ENCODE measurements at places on chromosomes 12 and 14.
A peak's percentile ranks its signal among the peaks of the same experiment; 100 is the strongest.

DNA sequence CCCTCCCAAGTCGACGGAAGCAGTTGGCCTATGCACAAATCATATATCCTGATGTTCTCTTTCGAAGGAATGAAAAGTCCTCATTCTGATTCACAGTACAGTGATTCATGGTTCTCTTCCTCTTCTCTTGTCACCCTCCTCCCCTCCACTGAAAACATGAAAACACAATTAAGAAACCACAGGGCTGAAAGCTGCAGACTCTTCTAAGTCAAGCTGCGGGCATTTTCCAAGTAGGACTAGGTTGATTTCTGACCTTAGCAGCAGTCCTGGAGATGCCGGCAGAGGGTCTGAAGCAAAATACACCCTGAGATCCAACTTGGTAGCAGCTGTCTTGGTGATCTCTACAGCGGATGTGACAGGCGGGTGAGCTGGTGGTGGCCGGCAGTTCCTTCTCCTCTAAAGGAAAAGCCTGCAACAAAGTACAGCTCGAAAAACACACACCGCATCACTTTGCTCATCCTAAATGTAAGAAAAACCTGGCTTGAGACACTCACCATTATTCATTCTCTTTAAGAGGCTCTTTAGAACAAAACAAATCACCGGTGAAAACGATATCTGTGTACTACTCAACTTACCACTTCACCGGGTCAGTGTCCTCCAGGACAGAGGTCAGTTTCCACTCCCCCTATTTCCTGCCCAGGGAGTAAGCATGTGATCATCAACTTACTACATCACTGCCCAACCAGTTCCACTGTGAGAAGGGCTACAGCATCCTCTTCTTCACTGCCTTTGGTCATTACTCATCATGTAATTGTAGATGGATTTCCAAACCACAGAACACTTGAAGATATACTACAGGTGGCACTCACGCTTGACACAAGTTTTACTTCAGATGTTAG is 6.0 kb downstream of the TMCC3 start:
- peak; percentile 85 for DNase-seq

- peak; percentile 98 for DNase-seq
Measured at GRCh38 chr12:10392394-10392930, 2.6 kb upstream of the KLRK1 start.

DNA sequence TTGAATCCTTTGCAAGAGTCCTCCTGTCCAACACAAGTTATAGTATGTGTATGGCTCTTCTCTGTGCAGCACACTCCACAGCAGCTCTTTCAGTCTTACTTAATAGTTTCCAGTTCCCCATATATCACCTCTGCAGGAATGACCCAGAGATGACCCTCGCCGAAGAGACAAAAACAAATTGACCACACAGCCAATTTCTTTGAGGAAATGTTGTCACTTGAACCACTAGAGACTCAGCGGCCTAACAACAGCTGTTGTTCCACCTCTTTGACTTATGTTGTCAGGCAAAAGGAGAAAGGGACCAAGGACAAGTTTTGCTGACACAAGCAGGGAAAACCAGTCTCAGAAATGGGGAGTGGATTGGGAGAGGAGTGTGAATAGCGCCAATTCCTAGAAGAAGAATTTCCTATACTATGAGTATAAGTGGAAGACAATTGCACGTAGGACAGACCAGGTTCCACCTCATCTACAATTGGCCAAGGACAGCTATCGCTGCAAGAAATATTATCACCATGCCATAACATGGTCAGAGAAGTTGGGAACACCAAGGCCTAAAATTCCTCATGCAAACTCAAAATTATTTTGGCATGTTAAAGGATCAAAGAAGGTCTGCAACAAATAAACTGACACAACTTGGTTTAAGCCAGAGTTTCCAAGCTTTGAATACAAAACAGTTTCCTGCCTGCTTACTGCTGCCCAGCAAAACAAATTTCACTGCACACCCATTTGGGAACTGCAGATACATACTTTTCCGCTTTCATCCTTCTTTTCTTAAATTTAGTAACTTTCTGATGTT is 41.7 kb upstream of the ITPR2 start:
- DNase-seq = peak; percentile 69

GRCh38 chr12:44780221-44780790 is 95.8 kb downstream of the NELL2 start:
- no peak for DNase-seq

- DNase-seq = no peak
Measured at GRCh38 chr12:53402871-53403270, 20.8 kb upstream of the AMHR2 start.

DNA sequence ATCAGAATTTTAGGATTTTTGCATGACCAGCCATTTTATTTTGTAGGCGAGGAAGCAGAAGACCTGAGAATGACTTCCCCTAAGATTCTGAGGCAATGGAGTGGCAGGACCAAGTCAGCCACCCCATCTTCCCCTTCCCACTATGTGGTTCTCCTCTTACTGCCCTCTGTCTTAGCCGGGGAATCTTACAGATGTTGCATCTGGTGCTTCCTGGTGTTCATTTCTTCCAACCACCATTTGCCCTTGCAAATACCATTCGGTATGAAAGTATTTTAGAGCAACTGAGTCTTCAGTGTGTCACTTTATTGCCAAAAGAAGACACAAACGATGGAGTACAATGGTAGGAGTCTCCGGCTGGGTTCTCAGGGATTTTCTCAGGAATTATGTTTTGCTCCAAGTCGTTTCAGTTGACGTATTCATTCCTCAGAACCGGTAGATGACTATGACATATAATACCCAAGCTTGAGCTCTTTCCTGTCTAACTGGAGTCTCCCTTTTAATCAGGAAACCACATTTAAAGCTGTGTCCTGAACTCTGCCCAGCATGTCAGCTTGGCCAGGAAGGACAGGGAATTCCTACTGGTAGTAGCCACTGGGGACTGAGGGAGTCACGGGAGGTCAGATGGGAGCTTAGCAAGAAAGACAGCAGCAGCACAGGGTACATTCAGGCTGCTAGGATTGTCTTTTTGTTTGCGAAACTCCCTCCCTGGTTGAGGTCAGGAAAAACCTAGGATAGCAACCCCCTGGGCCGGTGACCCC is 87.0 kb downstream of the SAMD4A start:
- DNase-seq = peak; percentile 90

- DNase-seq = no peak
Measured at GRCh38 chr12:116210131-116210530, 67.4 kb downstream of the MED13L start.

DNA sequence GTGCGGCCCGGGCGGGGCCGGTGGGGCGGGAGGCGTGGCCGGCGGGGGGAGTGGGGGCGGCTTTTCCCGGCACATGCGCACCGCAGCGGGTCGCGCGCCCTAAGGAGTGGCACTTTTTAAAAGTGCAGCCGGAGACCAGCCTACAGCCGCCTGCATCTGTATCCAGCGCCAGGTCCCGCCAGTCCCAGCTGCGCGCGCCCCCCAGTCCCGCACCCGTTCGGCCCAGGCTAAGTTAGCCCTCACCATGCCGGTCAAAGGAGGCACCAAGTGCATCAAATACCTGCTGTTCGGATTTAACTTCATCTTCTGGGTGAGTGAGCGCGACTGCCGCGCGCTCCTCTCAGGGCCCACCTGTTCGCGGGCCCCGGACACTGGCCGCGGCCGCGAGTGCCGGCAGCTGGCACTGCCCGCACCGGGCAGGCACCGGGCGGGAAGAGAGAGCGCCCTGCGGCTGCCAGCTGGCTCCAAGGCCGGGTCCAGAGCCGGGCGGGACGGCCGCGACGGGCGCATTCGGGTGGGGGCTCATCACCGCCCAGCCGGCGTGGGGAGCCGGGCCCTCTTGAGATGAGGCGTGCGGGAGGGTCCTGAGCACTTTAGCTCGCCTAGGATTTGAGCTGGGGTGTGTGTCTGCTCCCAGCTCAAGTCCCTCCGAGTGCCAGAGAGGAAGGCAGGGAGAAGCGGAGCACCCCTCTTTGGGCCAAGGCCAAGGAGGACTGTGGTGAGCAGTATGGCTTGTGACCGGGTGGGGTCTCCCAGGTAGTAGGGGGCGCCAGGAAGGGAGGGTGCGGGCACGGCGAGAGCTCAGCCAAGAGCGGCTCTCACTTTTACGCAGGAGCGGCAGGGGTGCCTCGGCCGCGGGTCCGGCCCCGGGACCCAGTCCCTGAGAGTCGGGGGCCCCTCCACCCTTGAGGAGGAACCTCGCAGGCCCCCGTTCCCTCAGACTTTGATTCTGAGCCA is at the start of gene CD9:
Gene CD9, plus strand, starts transcription at position 145 of the 957 bp plus-strand sequence. Its CDS starts 100 bp downstream, at position 245.
- DNase-seq = peak; percentile 75

- DNase-seq = no peak
Measured at GRCh38 chr14:65432361-65432948, 19.9 kb downstream of the FUT8 start.

GRCh38 chr12:63782466-63782865 is 2.8 kb downstream of the RXYLT1 start:
- no peak for DNase-seq

DNA sequence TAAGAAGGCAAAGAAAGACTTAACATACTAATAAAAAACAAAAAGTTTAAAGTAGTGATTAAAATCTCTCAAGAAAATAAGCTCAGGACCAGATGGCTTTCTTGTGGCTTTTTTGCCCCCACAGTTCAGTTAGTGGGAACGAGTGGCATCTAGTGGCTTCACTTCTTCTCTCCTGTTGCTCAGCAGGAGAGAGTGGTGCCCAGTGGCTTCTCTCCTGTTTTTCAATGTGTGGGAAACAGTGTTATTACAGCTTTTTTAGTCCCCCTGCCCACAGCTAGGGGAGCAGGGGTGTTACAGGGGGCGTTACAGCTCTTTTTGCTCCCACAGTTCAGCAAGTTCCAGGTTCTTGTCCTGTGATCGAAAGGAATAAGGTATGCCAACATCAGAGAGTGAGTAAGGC is 135.2 kb downstream of the RERGL start:
- DNase-seq = peak; percentile 28

- DNase-seq = no peak
Measured at GRCh38 chr14:53473480-53473879, 320.4 kb upstream of the DDHD1 start.

DNA sequence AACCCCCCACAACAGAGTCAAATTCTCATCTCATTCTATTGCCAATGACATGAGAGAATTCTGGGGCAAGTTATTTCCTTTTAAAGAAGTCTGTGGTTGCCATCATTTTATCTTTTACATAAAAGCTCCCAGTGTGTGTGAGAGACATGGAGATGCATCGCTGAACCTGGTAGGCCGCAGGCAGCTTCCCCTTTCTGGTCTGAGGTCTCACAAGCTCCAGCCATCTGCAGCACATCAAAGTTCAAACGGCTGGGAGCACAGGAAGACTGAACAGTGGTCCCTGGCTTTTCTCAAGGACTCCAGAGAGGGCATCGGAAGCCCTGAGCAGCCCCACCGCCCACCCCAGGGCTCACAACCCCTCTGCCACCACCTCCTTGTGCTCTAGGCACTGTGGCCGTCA is 141.7 kb downstream of the RIMBP2 start:
- DNase-seq = no peak

- DNase-seq = no peak
Measured at GRCh38 chr14:31752867-31753661, 191.9 kb downstream of the NUBPL start.

GRCh38 chr12:123363390-123363739 is 1.3 kb downstream of the SBNO1 start:
- no peak for DNase-seq

GRCh38 chr12:46386877-46387629 is 14.5 kb upstream of the SLC38A2 start:
- peak; percentile 53 for DNase-seq

DNA sequence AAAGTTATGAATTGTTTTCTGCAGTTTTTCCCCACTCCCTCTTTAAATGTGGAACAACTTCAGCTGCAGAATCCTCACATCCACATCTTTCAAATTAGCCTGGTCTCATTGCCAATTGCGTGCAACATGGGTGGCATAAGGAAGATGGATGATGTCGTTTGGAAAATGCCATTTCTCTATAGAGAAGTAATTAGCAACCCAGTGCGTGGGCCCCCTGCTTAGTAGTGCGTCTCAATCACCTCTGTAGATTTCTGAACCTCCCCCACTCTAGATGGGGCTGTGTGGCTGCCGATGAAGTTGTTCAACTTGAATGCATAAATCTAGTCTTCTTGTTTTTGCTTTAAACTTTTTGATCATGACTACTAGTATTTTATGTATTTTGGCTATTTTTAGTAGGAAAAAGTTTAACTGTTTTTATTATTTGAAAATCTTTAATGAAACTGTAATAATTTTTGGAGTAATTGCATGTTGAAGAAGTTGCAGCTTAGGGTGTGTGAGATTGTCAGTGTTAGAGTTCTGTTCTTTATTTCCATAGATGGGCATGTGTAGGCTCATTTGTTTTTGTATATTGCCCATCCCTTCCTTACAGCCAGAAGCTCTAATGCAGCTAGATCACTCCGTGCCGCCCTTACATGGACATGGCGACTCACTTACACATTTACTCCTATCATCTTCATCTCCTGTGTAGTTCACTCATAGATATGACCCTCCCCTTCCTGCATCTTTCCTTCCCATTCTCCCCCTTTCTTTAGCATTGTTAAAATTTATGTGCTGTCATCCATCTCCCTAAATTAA is 358.2 kb downstream of the DIO2 start:
- DNase-seq = no peak

DNA sequence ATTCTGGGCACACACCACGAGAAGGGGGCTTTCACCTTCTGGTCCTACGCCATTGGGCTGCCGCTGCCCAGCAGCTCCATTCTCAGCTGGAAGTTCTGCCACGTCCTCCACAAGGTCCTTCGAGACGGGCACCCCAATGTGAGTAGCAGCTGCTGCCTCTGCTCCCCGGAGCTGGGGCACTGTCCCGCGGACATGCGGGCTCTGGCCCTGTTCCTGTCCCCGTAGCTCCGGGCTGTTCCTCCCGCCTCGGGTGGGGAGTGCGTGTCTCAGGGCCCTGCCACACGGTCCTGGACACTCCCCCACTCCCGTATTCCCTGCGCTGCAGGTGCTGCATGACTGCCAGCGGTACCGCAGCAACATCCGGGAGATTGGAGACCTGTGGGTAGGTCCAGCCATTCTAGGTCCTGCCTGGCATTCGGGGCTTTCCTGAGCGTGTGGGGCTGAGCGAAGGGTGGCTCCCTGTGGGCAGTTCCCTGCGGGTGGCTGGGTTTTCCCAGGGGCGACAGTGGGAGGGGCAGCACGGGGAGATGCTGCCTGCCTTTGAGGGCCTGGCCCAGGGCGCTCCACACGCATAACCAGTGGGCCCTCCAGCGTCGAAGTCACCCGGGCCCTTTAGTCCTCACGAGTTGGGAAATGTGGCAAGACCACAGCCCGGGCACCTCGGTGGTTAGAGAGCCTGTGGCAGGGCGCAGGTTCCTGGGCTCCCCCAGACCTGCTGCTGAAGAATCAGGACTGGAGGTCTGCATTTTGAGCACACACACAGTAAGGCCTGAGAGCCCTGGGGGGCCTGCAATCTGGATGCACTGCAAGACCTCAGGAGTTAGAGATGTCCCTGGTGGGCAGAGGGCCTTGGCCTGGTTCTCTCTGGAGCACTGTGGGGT is 13.5 kb downstream of the HIP1R start:
- DNase-seq = no peak

GRCh38 chr12:42593874-42594273 is 4.3 kb upstream of the PRICKLE1 start:
- DNase-seq = no peak
